ENCODE measurements at places on chromosomes 7 and 10.

- DNase-seq: no peak
Measured at GRCh38 chr7:87129848-87130247, 22.4 kb upstream of the DMTF1 start.

- DNase-seq: no peak
Measured at GRCh38 chr10:28984431-28984830, 304.4 kb upstream of the LYZL1 start.

- DNase-seq: no peak
Measured at GRCh38 chr10:819326-819725, 112.2 kb downstream of the LARP4B start.

DNA sequence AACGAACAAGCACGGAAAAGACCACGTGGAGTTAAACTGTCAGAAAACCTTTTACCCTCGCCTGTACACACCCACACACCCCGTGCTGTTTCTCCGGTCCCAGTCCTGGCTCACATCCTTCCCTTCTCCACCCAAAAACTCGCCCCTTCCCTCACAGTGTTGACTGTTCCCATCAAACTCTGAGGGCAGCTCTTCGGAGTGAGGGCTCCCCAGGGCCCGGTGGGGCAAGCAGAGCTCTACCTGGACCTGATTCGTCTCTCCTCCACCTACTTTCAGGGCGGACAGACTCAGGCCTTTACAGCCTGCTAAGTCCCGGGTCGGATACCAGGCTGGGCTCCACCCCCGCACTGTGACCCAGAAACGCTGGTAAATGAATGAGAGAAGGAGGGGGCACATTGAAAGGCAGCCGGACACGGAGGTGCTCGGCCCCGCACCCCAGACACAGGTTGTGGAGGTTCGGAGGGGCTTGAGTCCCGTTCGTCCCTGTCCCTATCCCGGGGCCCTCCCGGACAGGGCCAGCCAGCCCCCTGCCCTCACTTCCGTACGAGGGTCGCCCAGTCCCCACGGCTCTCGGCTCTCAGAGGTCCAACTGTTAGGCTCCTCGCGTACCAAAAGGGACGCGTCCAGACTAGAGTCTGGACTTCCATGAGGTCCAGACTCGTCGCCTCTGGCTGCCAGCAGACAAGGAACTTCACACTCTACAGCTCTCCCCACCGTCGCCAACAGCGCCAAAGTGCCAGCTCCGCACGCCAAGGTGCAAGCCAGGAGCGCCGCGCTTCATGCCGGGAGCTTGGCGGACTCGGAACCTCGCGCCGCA, 31.7 kb upstream of the ASL start:
- DNase-seq: no peak

DNA sequence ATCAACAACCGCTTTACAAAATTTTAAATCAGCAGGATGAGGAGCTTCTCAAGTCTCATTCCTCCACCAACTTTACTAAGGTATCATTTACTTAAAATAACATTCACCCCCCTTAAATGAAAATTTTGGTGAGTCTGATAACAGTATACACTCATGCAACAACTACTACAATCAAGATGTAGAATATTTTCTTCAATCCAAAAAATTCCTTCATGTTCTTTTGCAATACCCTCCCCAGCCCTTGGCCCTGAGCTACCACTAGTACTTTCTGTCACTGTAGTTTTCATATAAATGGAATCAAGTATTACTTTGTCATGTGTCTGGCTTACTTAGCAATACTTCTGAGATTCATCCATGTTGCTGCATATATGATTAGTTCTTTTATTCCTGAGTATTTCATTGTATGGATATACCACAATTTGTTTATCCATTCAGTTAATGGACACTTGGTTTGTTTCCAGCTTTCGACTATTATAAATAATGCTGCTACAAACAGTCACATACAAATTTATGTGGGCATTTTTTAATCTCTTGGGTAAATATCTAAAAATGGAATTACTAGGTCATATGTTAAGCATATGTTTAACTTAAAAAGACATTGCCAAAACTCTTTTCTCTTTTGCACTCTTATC, 43.0 kb downstream of the NT5C2 start:
- no peak for DNase-seq

DNA sequence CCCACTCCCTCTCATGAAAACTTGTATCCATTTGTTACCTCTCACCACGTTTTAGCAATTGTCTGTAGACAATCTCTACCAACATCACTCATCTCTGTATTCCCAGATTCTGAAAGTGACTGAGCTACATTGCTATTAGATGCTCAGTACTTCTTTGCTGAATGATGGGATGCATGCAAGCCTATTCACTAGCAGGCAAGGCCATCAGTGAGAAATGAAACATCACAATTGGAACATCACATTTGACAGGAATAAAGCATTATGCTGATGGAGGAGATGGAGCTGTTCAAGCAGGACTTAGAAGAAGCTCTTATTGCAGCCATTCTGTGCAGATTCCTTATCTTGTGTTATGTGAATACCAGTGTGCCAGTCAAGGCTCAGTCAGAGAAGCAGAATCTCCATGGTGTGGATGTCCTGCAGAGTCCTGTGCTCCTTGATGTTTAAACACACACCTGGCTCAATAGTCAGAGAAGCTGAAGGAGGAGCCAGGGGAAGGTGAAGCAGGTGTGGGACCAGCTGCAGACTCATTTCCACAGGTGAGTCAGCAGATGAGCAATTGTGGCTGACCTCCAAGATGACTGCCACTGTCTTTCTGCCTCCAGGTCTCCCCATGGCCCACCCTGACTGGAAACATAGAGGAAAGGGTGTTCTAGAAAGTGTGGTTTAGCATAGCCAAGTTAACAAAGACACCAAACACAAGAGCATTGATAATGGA, 965.5 kb downstream of the GRID1 start:
- DNase-seq: no peak

GRCh38 chr7:30170476-30171205, 35.9 kb downstream of the MTURN start:
- no peak for DNase-seq

DNA sequence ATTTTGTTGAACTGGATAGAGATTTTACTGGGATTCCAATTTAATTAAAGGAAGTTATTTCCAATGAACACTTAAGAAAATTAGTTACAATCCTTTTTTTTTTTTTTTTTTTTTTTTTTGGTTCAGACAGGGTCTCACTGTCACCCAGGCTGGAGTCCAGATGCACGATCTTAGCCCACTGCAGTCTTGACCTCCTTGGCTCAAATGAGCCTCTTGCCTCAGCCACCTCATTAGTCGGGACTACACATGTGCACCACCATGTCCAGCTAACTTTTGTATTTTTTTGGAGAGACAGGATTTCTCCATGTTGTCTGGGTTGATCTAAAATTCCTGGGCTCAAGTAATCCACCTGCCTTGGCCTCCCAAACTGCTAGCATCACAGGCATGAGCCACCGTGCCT, 2.5 kb upstream of the ARL5B start:
- no peak for DNase-seq

- no peak for DNase-seq
Measured at GRCh38 chr10:119343011-119343601, 135.7 kb downstream of the GRK5 start.

- no peak for DNase-seq
Measured at GRCh38 chr10:129788215-129788614, 175.9 kb downstream of the EBF3 start.

- DNase-seq: no peak
Measured at GRCh38 chr10:31645786-31646185, 282.8 kb downstream of the ARHGAP12 start.

DNA sequence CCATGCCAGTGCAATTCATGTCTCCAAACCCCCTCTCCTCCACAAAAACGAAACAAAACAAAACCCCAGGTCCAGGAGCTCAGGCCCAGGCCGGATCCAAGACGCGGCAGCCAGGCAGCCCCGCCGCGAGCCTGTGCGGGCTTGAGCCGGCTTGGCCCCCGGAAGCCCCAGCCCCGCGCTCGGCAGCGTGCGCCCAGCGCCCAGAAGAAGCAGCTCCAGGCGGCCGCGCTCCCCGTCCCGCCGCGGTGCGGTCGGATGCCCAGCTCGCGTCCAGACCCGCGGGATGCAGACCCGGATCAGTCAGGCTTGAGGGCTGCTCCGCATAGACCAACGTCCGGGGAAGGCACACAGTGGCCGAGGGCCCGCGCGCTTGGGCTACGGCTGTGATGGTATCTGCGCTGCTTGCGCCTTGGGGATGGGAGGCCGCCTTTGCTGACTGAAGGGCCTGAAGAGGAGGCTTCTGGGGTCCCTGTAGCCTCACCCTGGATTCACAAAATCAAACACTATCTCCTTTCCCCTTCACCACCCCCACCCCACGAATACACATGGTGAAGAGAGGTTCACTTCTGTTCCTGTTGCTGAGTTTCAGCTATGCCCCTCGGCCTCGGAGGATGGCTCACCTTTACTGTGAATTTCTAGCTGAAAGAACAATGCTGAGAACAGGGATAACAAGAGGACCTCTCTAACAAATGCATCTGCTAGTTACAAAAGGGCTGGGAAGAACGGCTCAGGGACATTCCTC, 79.9 kb upstream of the EN2 start:
- no peak for DNase-seq

- DNase-seq: no peak
Measured at GRCh38 chr7:106791526-106791925, 73.6 kb upstream of the PIK3CG start.

DNA sequence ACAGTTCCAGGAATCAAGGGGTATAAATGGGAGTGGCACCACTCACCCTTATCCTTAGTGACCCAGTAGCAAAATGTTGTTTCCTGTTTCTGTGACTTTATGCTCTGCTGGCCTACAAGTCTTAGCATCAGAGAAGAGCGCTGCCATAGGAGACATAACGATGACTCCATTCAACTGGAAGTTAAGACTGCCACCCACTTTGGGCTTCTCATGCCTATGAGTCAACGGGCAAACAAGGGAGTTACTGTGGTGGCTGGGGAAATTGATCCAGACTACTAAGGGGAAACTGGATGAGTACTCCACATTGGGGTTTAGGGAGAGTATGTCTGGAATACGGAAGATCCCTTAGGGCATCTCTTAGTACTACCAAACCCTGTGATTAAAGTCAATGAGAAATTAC, 40.6 kb upstream of the PIK3CG start:
- DNase-seq: no peak

GRCh38 chr7:1248143-1248915, 15.7 kb downstream of the UNCX start:
- DNase-seq: no peak

GRCh38 chr7:5020098-5020497, 25.6 kb upstream of the RBAK start:
- DNase-seq: no peak

- no peak for DNase-seq
Measured at GRCh38 chr10:121942749-121943416, 15.1 kb upstream of the ATE1 start.

GRCh38 chr10:20457649-20458048, 439.5 kb downstream of the NEBL start:
- DNase-seq: no peak

GRCh38 chr10:47444047-47444446, 39.9 kb downstream of the ANXA8 start:
- no peak for DNase-seq

GRCh38 chr10:75788394-75789205, 357.2 kb downstream of the LRMDA start:
- DNase-seq: no peak

GRCh38 chr10:88835910-88836221, 15.8 kb downstream of the ANKRD22 start:
- no peak for DNase-seq

DNA sequence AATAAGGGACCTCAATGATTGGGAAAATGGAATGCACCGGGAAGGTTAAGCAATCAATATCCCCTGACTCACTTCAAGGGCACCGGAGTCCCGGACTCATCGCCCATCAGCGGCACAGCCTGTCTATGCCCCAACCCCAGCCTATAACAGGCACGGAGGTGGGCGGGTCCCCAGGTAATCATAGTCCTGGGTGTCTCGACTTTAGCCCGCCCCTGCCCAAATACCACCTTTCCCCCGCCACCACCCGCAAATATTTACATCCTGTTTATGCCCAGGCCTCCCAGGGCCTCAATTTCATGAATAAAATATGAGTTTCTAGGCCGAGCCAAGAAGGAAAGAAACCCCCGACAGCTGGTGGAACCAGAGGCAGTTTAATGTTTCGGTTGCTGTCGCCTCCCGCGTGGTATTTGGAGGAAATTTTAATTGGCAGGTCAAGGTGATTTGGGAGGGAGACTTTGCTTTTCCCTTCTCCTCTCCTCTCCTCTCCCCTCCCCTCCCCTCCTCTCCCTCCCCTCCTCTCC, 15.6 kb upstream of the RFC2 start:
- peak; percentile 29 for DNase-seq

DNA sequence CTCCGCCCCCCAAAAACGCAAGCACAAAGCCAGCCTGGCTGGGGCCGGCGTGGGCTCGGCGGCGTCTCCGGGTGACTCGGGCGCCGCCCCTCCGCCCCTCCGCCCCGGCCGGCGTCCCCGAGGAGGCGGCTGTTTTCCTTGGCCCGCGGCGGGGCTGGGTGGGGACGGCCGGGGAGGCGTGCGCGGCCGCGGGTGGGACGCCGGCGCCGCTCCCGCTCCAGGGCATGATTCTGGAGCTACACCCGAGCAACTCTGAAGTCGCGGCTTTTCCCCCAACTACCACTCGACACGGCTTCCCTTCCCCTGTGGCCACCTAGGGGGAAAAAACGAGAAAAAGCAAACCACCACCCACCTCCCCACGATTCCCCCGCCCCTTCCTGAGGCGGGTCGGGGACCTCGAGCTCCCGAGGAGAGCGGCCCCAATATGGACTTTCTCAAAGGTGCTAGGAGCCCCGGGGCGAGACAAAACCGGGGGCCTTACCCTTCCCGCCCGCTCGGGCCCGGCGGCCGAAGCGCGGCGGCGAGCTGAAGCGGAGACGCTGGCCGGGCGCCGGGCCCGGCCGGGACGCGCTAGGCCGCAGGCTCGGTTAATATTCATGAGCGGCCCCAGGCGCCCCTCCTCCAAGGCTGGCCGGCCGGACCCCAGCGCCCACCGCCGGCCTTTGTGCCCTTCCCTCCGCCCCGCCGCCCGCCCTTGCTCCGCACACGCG, 856 bp downstream of the ARHGAP21 start:
- no peak for DNase-seq

- DNase-seq: no peak
Measured at GRCh38 chr10:102404361-102405107, 9.0 kb downstream of the NFKB2 start.

DNA sequence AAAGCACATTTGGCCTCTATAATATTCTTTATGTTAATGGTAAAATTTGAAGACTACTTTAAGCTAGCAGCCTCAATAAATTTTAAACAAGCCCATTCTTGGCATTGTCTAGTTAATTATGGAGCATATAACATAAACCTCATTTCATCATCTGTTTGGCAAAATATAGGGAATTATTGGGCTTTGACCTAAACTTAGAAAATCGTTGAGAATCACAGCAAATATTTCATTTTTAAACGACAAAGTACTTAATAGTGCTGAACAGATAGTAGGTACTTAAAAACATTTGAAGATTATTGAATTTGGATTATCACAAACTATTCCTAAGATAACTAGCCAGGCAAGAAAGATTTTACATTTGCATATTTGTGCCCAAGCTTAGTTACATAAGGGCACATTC, 73.4 kb downstream of the AGMO start:
- no peak for DNase-seq

- DNase-seq: no peak
Measured at GRCh38 chr10:117226813-117227451, 14.0 kb upstream of the SLC18A2 start.

Data from stimulated activated CD8-positive, alpha-beta memory T cell treated with anti-CD3 and anti-CD28 coated beads, Interleukin-4, amount 100 ng/mL, for 1 hour (primary cell).